ENCODE measurements at places on chromosomes 5 and 9.

- no peak for DNase-seq
Measured at GRCh38 chr9:91243029-91243428, 118.7 kb downstream of the AUH start.

- DNase-seq = no peak
Measured at GRCh38 chr9:16271967-16272366, 598.5 kb downstream of the BNC2 start.

- no peak for DNase-seq
Measured at GRCh38 chr9:107793541-107793940, 304.0 kb upstream of the KLF4 start.

GRCh38 chr5:116382032-116382873, 192.4 kb downstream of the SEMA6A start:
- DNase-seq = no peak

- DNase-seq = no peak
Measured at GRCh38 chr9:107665057-107665456, 175.5 kb upstream of the KLF4 start.

- DNase-seq = no peak
Measured at GRCh38 chr9:116193636-116194035, 40.0 kb downstream of the PAPPA start.

- DNase-seq = no peak
Measured at GRCh38 chr5:180647465-180647864, 1.9 kb downstream of the FLT4 start.

GRCh38 chr9:129126749-129127618, 15.8 kb downstream of the PTPA start:
- no peak for DNase-seq

GRCh38 chr5:148923023-148923422, 96.6 kb downstream of the ADRB2 start:
- DNase-seq = no peak

GRCh38 chr9:30775236-30775635, 1609.2 kb upstream of the ACO1 start:
- DNase-seq = no peak

GRCh38 chr9:71703172-71703872, 65.0 kb downstream of the CEMIP2 start:
- no peak for DNase-seq

GRCh38 chr9:98356953-98357690, 101.7 kb upstream of the TBC1D2 start:
- DNase-seq = no peak

DNA sequence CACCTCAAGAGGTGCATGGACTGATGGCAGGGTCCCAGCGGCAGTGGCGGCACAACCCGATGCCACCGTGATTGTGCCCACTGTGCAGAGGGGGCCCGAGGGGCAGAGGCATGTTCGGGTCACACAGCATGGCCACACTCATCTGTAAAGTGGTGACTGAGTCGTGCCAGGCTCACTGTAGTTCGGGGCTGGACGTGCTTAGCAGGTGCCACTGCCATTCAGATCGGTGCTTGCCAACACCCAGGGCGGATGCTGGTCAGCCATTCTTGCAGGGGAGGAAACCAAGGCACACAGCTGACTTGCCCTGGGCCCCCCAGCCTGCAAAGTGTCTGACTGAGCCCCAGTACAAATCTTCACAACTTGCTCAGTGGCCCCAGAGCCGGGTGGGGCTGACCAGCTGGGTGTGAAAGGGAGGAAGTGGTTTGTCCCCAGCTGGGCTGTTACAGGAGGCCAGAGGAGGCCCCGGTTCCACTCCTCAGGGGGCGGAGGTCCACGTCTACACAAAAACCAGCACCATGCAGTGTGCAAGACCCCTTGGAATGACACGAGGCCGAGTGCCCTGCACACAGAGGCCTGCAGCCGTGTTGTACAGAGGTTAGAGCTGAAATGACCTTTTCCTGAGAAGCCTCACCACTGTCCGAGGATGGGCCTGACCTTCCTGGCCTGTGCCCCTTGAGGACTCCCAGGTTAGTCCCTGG, 17.9 kb downstream of the FGD3 start:
- DNase-seq = no peak

GRCh38 chr5:31680528-31680927, 41.6 kb downstream of the PDZD2 start:
- no peak for DNase-seq

GRCh38 chr5:129079496-129079895, 15.1 kb upstream of the ISOC1 start:
- no peak for DNase-seq

DNA sequence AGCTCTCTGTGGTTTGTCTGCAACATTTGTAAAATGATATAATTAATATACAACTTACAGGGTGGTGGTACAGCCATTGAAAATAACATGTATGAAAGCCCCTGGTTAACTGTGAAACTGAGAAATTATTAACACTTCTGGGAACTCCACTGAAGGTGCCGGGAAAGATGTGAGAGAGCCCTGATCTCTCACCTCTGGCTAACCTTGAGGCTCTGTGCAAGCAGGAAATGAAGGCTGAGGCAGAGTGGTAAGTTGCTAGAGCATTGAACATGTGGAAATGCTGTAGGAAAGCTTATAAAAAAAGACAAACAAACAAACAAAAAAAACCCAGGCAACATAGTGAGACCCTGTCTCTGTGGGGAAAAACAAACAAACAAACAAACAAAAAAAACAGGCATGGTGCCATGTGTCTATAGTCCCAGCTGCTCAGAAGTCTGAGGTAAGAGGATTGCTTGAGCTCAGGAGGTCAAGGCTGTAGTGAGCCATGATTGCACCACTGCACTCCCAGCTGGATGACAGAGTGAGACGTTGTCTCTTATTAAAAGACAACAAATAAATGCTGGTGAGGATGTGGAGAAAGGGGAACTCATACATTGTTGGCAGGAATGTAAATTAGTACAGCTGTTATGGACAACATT, 7.5 kb downstream of the CATSPER3 start:
- no peak for DNase-seq

GRCh38 chr9:108271646-108272348, 584.0 kb downstream of the ACTL7B start:
- DNase-seq = no peak

DNA sequence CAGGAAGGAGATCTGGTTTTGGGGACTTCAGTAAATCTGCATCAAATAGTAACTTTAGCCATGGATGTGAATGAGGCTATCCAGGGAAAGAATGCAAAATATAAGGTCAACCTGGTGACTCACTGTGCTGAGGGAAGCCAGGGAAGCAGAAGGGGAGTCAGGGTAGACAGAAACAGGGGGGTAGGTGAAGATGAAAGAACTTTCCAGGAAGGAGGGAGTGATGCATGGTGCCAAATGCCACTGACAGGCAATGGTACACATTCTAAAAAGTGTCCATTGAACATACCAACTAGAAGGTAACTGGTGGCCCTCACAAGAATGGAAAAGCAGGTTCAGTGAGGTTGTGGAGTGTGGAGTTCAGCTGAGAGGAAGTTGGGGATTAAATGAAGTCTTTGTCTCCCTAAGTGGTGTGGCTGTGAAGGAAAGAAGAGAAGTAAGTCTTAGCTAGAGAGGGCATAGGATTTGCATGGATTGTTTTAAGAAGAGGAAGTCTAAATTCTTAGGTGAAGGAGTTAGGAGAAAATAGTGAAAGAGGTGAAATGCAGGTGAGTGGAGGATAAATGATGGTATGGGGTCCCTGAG, 35.5 kb downstream of the PALM2AKAP2 start:
- no peak for DNase-seq

DNA sequence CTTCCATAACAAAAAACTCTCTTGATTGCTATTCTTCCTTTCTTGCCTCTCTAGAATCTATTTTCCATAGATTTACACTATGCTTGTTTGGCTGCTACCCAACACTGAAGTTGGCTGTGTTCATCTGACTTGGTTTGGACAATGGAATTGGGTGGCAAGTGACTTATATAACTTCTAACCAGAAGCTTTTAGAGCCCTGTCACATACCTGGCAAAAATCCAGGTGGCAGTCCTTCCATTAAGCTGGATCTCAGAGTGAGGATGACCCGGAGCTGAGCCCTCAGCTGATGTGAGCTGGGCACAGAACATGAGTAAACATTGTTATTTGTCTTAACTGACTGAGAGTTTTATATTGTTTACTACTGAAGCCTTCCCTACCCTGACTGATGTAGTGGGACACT, 225.7 kb downstream of the TLR4 start:
- DNase-seq = no peak

DNA sequence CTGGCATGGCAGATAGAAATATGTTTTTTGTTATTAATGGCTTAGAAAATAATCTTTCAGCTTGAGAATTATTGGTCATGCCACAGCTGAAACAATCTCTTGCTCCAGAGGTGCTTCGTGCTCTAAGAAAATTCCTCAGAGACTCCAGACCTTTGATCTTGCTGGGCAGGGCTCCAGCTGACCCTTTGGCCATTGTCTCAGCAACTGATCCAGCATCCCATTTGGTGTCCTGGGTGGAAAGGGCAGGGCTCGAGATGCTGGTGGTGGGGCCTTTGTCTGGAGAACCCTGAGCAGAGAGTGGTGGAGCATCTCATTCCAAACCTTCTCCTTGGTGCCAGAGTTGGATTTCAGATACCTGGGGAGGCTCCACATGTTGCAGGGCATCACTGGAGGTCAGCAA, 43.2 kb upstream of the PIK3R1 start:
- DNase-seq = no peak

DNA sequence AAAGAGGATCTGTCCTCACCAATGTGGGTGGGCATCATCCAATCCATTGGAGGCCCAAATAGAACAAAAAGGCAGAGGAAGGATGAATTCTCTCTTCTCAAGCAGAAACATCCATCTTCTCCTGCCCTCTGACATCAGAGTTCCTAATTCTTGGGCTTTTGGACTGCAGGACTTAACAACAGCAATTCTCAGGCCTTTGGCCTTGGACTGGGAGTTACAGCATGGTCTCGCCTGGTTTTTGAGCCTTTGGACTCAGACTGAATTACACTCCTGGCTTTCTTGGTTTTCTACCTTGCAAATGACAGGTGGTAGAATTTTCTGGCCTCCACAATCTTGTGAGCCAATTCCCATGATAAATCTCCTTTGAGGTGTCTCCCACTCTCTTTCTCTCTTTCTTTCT, 60.5 kb upstream of the CD180 start:
- no peak for DNase-seq

- DNase-seq = no peak
Measured at GRCh38 chr9:118940473-118940872, 428.8 kb downstream of the BRINP1 start.

GRCh38 chr5:38022631-38023030, 182.8 kb upstream of the GDNF start:
- no peak for DNase-seq

GRCh38 chr5:179417016-179417415, 71.8 kb upstream of the ADAMTS2 start:
- DNase-seq = no peak

DNA sequence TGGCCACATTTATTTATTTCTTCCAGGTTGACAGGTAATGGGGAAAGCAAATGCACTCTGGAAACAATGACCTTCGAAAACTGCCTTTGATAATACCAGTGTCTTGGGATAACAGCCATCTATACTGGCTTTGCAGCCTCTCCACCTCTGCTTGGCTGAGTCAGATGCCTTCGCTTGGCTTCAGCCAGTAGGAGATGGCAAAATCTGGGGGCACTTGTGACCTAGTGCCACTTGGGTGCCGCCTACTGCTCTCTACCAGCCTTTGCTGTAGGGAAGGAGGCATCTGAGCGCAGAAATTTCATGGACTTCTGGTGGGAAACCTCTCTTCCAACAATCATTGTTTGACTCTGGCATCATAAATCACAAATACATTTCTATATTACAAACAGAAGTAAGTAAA, 21.8 kb downstream of the FYB1 start:
- DNase-seq = no peak

All from stimulated activated CD8-positive, alpha-beta memory T cell treated with anti-CD3 and anti-CD28 coated beads, Interleukin-15, amount 100 ng/mL, for 24 hours (primary cell).